ENCODE measurements at places on chromosomes 12 and 14.

GRCh38 chr12:94637390-94638113 is 12.8 kb downstream of the TMCC3 start:
- no peak for DNase-seq

DNA sequence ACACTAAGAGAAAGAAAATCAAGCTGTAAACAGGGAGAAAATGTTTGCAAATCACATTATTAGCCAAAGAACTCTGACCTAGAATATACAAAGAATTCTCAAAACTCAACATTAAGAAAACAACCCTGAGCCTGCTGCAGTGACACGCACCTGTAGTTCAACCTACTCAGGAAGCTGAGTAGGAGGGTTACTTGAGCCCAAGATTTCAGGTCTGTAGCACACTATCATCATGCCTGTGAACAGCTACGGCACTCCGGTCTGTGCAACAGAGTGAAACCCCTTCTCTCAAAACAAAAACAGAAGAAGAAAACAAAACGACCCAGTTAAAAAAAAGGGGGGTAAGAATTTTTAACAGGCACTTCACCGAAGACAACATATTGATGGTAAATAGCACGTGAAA is 20.8 kb downstream of the SAV1 start:
- DNase-seq = no peak

DNA sequence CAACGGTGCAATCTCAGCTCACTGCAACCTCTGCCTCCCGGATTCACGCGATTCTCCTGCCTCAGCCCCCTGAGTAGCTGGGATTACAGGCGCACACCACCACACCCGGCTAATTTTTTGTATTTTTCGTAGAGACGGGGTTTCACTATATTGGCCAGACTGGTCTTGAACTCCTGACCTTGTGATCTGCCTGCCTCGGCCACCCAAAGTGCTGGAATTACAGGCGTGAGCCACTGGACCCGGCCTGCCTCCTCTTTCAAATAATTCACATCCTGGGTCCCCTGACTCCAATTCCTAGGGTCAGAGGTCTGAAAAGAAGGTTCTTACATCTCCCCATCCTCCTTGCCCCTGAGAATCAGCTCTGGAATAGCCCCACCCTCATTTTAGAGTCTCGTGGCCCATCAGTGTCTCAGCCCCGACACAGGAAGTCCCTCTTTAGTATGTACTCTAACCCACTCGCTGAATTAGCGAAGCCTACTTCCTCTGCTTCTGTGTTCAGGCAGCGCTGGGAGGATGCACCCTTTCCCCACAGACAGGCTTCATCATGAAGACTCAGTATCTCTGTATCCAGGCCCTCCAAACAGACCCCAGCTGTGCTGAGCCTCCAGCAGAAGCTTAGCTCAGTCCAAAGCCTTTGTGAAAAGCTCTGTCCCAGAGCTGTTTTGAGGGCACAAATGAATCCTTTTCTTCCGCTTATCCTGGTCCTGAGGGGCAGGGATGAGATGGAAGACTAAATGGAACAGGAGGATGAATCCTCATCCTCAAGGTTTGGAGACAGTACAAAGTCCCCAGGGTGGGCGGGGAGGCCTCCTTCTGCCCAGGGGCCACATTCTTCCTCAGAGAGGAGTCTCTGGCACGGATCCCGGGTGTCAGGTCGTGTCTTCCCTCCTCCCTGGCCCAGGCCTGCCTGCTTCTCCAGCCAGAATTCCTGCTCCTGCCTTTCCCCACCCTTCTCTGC is 3.5 kb downstream of the LPAR5 start:
- peak; percentile 36 for DNase-seq

DNA sequence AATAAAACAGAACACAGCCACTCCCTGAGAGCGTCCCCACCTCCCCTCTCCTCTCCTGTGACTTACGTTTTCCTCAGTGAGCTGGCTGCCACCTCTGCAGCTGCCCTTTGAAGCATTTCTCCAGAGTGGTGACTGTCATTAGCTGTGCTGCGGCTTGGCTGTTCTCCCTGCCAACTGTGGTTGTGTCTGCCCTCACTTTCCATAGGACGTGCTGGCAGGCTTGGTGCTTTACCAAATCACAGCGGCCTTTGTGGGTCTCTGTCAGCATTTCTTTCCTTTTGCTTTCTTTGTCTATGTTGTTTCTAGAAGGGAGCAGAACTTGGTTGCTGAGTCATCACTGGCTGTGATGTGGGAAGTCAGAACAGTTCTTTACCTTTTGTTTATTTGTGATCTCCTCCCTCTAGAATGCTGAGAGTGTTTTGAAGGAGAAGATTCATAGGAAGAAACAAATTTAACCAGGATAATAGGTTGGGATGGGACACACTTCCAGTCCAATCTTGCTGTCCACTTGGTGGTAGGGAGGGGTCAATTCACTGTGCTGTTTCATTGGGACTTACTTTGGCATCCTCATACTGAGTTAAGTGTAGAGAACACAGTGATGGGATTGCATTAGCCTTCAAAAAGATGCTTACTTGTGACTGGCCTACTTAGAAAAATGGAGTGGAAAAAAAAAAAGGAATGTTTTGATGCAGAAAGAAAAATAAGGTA is 88.2 kb downstream of the TMX1 start:
- no peak for DNase-seq

- no peak for DNase-seq
Measured at GRCh38 chr12:127941332-127941731, 325.6 kb upstream of the TMEM132C start.

- no peak for DNase-seq
Measured at GRCh38 chr12:28369483-28369882, 179.2 kb downstream of the CCDC91 start.

DNA sequence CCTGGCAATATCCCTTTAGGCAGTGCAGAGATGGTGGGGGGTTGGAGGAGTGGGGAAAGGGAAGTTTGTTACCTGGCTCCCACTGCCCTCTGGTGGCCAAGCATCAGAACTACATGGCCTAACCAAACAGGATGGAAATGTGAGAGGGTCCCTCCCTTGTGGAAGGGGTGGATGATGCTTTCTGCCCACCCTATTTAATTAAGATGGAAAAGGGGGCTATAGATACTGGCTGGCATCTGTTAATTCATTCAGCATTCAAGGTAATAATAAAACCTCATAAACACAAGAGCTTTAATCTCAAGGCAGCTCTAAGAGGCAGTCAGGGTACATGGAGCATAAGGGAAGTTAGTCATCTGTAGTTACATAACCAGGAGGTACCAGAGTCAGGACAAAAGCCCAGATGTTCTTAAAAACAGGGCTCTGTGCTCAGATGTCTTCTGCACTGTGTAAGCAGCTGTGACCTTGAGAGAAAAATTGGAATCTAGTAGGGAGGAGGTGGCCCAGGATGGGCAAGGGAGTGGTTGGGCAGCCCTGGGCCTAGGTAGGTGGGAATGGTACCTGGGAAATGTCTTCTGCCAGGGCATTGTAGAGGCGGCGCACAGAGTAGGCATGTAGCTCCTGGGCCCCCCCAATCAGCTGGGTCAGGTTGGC is 4.6 kb downstream of the AP1G2 start:
- no peak for DNase-seq

GRCh38 chr14:89603938-89604480 is 187.0 kb upstream of the FOXN3 start:
- no peak for DNase-seq

GRCh38 chr14:75158843-75159614 is 17.4 kb downstream of the TMED10 start:
- no peak for DNase-seq

DNA sequence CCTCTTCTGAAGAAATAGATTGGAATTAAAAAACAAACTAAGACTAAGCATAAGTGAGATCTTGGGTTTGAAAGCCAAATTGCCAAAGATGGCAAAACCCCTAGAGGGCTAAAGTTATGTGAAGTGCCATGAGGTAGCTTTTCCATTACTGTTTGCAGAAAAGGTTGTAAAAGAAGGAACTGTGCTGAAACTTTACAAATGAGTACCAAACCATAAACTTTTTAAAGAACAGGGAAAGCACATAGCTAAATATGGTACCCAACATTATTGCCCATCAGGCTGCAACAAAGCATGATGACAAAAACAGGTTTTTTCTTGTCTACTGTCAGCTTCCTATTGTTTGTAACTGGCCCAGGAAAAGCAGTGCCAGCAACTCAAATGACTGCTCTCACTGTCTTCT is 224.2 kb downstream of the RAD51B start:
- DNase-seq = no peak

- no peak for DNase-seq
Measured at GRCh38 chr12:101824831-101825230, 5.9 kb downstream of the GNPTAB start.

DNA sequence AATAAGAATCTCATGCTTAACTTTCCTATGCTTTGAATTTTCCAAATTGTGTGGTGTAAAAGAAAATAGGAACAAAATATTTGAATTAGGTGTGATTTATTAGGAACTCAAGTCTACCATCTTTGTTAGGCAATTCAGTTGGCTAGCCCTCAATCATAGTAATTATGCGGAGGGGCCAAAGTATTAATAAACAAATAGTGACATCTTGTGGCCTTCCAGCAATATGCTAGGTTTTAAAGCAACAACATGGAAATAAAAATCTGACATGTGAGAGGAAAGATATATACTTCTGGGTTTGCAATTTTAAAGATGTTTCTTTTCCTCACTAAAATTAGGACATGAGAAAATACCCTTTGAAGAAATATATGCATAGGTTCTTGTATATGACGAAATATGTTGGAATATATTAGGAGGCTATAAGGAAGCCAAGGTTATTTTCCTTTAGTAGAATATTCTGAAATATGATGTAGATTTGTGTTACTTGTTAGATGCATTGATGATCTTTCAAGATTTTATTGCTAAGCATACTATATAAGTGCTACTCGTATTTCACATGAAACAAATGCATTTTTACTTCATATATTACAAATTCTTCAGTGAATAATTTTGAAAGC is 200.4 kb downstream of the PTPRO start:
- DNase-seq = no peak

DNA sequence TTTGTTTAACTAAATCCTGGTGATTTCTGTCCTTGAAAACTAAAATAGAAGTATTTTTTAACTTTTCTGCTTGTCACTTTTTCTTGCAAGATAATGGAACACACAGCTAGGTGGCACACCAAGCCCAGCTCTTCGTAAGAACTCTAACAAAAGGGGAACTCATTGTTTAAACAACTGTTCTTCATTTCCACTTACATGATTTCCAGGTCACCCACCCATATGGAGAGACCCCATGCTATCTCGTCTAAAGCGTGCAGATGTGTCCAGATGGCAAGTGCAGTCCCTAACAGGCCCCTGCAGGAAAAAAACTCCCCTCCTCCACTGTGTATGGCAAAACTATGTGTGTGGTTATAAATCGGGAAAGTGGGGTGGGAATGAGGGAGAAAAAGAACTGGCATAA is 43.3 kb upstream of the NT5DC3 start:
- no peak for DNase-seq

- DNase-seq = no peak
Measured at GRCh38 chr12:43951286-43951685, 115.4 kb downstream of the TMEM117 start.

- DNase-seq = no peak
Measured at GRCh38 chr12:47189728-47190127, 110.0 kb upstream of the AMIGO2 start.

DNA sequence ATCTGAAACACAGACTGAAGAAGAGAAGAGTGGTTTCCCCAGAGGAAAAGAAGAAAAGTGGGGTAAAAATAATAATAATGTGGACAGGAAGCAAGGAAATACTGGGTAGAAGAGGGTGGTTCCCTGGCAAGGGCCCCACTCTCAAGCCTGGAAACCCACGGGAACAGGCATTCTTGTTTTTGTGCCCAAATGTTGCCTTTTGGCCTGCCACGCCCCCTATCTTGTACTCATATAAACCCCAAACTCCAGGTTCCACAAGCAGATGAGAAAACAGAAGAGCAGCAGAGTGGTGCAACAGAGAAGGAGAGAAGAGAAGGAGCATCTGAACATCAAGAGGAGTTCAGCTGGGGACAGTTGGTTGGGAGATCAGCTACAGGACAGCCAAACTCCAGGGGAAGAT is 51.2 kb downstream of the NDUFA12 start:
- no peak for DNase-seq

GRCh38 chr12:108348842-108349241 is 9.7 kb upstream of the CMKLR1 start:
- DNase-seq = no peak

DNA sequence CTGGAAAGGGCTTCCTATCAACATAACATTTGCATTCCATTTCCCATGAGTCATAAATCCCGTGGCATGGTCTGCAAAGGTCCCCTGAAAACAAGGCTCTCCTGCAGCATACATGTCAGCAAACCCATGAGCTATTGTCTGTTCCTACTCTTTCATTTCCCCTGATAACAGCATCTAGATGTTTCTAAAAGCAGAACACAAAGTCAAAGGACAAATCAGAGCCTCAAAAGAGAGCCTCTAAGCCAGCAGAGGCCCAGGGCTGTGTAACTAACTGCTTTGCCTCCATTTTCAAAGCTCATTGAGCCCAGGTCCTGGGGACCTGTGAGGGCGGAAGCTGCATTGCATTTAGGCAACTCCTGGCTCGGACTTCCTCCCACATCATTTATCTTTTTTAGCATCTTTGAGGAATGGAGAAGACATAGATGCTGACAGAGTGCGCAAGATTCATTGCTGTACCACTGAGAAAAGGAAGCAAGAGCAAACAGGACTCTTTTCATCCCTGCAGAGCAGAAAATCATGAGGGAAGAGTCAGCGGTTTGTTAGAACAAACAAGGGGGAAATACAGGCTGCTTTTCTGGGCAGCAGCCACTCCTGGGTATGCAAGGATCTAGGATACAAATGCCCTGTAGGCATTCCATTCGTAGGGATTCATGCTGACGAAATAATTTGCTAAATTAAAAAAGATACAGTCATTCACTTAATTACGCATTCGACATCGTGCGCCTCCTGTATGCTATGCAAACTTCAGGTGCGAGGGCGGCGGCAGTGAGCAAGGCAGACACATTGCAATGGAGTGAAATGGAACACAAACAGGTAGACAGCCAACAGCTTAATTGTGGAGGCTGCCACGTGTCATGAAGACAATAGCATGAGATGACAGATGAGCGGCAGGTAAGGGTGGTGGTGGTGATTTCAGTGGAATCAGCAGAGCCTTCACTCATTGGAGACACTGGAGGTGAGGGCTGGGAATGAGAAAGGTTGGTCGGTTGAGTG is 131.0 kb downstream of the TMEM132D start:
- DNase-seq = no peak

DNA sequence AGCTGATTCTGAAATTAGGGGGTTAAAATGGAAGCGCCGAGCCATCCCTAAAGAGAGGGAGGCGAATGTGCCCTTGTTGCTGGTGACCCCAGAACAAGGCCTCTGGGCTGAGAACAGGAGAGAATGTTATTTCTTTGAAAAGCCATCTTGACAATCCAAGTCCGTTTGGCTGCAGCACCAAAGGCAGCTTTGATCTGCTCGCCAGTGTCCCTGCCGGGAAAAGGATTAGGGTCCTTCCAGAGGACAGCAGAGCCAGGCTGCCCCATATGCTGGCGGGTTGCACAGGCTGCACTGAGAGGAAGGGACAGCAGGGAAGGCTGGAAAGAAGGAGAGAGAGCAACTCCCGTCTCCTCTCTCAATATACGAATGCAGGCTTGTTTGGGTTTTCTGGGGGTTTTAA is 141.7 kb downstream of the TMEM132C start:
- DNase-seq = no peak

DNA sequence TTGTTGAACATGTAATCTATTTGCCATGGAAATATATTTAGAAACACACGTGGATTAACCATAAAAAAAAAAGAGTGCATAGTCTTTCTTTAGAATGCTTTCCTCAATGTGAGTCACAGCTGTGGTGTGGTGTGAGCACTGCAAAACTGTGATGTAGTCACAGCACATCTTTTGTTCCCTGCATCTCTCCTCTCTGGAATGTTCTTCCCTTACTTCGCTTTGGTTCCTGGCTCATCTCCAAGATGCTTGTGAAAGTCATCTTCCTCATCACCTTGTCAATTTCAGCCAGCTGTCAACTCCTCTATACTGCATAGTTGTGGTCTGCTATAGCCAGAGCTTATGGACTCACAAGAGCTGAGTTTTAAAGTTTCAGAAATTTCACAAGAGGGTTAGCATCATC is 60.2 kb downstream of the STAB2 start:
- no peak for DNase-seq

Data from stimulated activated CD4-positive, alpha-beta T cell treated with anti-CD3 and anti-CD28 coated beads, TNF-alpha, amount 100 ng/mL, for 4 hours (primary cell).